ENCODE measurements at places on chromosomes 12 and 14.

- DNase-seq: no peak
Observed at GRCh38 chr14:38527502-38527878, 271.6 kb upstream of the CLEC14A start.

- DNase-seq: no peak
Observed at GRCh38 chr14:38210587-38211216, 3.0 kb downstream of the SSTR1 start.

DNA sequence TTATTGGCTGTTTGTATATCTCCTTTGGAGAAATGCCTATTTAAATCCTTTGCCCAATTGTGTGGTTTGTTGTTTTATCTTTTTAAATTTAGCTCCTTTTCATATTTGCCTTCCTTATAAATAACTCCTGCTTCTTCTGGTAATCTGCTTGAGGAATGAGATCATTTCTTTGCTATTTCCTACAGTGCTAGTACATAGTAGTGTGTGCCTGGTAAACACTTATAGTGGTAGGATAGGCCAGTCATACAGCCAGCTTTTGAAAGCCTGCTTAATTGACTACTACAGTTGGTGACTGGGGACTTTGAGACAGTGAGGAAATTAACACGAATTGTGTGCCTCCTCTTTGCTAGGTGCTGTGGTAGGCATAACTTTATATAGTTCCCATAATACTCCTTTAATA lies 68.7 kb downstream of the BORCS5 start:
- peak; percentile 37 for DNase-seq

GRCh38 chr14:34983148-34983760 lies 462 bp downstream of the SRP54 start:
- no peak for DNase-seq

DNA sequence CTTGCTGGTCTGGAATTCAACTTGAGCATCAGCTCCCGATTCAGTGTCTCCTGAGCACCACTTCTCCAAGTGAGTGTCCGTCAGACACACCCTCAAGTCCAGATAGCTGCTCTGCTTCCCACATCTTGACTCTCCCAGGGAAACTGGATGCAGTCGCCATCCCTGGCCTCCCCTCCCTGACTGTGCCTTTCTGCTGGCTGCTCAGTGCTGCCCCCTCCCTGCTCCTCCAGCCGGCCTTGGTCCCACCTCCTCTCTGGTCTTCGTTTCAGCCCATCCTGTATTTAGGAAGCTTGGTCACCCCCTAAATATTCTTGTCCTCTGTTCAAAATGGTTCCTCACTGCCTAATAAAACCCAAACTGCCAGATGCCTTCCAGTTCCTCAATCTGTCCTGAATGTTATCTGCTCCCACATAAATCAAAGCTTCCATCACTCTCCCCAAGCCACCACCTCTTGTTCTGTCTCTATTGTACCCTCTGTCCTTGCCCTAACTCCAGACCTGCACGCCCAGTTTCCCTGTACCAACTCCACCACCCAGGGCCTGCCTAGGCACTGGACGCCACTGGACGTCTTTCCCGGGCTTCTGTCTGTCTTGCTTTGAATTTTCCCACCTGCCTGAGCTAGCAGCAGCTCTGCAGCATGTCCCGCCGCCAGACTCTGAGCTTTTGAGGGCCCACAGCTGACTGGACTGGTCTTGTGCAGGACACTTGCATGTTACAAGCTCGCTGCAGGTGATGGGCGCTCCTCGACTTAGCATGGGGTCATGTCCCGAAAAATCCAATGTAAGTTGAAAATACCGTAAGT lies 33.8 kb downstream of the CCDC92 start:
- DNase-seq: no peak
